ENCODE measurements at places on chromosomes 5 and 9.

GRCh38 chr5:133782736-133783135 lies 170.4 kb upstream of the FSTL4 start:
- DNase-seq, result no peak

- no peak for DNase-seq
Observed at GRCh38 chr5:125257057-125257972, 510.9 kb upstream of the ZNF608 start.

- DNase-seq, result no peak
Observed at GRCh38 chr5:5405441-5405840, 17.0 kb upstream of the ICE1 start.

DNA sequence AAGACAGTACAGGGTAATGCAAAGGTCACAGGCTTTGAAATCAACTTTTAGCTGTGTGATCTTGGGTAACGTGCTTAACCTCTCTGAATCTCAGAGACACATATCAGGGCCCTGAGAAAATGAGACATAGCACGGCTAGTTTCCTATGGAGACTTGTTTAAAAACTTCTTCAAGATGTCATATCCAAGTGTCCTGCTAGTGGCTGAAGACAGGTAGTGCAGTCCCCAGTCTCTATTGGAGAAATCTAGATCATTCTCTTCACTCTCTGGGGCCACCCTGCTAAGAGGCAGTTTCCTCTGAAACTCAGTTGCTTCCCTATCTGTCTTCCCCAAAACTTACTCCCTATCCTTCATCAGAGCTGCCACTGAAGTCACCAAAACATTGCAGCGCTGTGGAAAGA lies 30.3 kb upstream of the GRXCR2 start:
- no peak for DNase-seq

DNA sequence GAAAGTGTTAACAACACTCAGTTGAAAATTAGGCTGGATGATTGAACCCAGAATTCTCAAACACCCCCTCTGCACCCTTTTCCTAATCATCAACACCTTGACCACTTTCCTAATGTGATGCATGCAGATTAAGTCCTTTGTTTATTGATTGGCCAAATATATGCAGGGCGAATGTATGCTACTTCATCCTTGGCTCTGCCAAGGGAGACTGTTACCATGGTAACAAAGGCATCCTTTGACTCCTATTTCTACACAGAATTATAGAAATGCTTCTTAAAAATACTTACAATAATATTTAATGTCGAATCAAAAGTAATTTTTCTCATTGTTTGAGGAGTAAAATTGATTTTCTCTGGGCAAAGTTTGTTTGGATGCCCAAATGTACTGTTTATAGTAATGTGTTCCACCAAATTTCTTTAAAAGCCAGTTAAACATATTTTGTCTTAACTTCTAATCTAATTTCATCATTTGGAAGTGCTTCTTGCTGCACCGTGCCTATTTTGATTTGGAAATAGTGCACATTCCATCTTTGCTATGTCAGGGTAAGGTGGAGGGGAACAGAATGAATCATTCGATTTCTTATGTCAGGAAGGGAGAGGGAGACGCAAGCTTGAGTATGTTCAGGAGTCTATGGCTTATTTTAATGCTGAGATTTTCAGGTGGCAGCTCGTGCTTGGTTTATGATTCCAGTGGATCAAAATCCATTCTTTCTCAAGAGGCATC lies 1384.3 kb upstream of the WWC1 start:
- DNase-seq, result no peak

- DNase-seq, result peak; percentile 12
Observed at GRCh38 chr9:87494970-87495471, 2.6 kb upstream of the DAPK1 start.

- DNase-seq, result no peak
Observed at GRCh38 chr5:87048156-87048555, 219.5 kb upstream of the RASA1 start.

- DNase-seq, result no peak
Observed at GRCh38 chr5:180647941-180648500, 1.4 kb downstream of the FLT4 start.

DNA sequence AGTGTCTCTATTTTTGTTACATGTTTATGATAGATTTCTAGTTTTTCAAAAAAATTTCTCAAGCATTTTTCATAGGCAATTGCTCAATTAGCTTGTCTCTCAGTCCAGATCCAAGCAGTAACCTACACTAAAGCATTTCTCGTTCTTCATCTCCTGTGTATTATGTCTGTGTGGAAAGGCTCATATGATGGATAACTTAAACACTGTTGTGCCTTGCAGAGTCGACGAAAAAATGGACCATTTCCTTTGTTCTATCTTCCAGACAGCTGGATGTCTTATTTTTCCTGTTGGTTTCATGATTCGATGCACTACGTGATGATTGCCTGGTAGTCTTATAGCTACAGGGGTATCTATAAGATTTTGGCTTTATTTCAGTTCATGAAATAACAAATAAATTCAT lies 347.8 kb downstream of the TRPM3 start:
- no peak for DNase-seq

DNA sequence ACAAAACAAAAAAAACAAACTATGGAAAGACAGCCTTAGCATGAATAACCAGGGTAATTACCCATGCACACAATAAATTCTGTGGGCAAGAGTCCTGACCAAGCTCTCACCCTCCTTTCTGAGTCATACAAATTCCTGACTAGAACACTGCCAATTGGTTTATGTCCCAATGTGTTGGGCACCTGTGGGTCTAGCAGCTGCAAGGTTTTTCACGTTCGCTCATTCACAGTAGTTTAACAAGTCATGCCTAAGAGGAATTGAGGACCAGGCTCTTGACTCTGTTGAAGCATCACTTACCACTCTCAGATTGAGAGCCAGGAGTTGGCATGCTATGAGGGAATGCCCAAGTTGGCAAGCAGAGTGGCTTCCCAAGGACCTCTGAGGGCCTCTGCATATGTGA lies 205.5 kb upstream of the SLC24A2 start:
- peak; percentile 43 for DNase-seq

GRCh38 chr5:143472576-143472975 lies 69.1 kb upstream of the NR3C1 start:
- no peak for DNase-seq

GRCh38 chr5:38426490-38426889 lies 130.0 kb downstream of the LIFR start:
- no peak for DNase-seq

DNA sequence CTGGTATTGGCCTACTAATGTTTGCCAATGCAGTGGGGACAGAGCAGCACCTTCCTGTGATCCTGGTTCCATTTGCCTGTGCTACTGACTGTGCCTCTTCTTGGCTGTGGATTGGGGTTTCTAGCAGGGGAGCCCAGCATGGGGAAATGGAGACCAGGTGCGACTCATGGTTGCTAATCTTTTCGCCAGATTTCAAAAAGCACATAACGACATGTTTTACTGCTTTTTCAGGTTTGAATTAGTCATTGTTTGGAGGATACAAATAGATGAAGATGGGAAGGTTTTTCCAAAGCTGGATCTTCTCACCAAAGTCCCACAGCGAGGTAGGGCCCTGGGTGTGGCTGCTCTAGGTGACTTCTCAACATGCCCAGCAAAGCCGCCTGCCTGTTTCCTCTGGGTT lies 57.6 kb downstream of the IPPK start:
- DNase-seq, result no peak

- DNase-seq, result no peak
Observed at GRCh38 chr5:128681764-128682592, 143.9 kb upstream of the FBN2 start.

GRCh38 chr5:86824637-86825036 lies 206.9 kb downstream of the COX7C start:
- DNase-seq, result no peak

GRCh38 chr9:98485706-98486105 lies 223.0 kb downstream of the GABBR2 start:
- no peak for DNase-seq

DNA sequence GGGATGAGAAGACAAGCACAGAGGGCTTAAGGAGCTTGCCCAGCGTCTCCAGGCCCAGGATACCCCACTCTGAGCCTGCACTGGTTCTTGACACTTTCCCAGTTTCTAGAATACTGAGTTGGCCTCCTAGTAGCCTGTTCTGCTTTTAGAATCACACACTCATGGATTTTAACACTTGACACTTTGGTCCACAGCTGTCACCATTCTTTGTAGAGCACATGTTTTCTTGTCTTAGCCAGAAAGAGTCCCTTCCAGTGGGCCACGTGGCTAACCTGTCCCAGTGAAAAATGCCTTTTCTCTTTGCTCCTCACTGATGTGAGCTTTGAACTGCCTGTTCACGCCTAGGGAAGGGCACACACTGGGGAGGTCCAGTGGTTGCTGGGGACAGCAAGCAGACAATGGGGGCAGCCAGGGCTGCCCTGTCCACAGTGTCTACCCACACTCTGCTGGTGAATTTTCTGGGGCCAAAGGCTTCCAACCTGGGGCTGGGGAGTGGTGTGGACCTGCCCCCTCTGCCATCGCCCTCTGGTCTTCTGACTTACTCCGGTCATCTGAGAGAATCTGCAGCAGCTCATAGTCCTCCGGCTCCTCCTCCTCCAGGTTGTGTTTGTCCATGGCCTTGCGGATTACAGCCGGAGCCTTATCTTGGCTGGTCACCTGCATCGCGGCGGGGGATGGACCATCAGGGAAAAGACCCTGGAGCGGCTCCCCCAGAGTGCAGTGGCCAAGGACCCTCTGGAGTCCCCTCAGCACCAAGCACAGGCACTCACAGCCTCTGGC lies 21.1 kb downstream of the RALGDS start:
- no peak for DNase-seq

- DNase-seq, result no peak
Observed at GRCh38 chr9:95512709-95513095, 4.1 kb downstream of the PTCH1 start.

DNA sequence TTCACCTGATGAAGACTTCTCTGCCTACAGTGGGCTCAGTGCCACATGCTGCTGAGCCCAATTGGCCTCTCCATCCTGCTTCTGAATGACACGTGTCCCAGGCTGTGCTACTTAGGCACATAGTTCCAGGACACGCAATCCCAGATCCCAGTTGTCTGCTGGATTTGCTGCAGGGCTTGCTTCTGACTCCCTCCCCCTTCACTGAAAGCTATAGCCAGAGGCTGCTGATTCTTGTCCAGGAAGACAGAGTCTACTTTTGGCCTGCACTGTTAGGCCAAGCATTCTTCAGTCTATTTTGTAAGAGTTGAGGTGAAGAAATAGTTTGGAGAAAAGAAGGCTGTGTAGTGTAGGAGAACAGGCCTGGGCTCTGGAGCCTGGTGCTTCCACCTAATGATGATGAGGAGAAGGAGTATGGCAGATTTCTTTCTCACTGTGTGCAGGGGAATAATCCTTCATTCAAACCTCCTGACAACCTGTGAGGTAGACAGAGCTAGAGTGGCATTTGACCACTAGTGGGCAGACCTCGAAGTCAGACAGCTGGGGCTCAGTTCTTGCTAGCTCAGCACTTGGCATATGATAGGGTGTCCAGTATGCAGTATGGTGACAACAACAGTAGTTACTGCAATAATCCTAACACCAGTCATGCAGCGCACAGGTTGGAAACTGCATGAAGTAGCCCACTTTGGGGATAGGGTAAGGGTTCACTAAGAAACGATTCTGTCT lies 19.5 kb upstream of the ASPN start:
- DNase-seq, result no peak

GRCh38 chr5:102974177-102974576 lies 145.8 kb downstream of the GIN1 start:
- DNase-seq, result no peak

DNA sequence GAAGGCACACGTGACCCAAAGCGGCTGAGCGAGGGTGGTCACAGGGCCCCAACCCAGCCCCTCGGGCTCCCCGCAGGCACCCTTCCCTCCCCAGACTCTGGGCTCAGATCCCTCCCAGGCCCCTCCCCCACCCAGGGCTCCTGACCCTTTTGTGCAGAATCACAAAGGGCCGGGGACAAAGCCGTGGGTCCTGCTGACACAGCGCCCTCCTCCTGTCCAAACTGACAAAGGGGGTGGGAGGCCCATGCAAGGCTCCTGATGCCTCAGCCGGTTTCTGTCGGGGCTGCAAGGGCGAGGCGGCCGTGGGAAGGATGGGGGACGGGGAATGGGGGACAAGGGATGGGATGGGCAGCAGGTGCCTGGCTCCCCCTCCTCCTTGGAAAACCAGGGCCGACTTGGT lies 43.5 kb upstream of the UBAC1 start:
- no peak for DNase-seq

DNA sequence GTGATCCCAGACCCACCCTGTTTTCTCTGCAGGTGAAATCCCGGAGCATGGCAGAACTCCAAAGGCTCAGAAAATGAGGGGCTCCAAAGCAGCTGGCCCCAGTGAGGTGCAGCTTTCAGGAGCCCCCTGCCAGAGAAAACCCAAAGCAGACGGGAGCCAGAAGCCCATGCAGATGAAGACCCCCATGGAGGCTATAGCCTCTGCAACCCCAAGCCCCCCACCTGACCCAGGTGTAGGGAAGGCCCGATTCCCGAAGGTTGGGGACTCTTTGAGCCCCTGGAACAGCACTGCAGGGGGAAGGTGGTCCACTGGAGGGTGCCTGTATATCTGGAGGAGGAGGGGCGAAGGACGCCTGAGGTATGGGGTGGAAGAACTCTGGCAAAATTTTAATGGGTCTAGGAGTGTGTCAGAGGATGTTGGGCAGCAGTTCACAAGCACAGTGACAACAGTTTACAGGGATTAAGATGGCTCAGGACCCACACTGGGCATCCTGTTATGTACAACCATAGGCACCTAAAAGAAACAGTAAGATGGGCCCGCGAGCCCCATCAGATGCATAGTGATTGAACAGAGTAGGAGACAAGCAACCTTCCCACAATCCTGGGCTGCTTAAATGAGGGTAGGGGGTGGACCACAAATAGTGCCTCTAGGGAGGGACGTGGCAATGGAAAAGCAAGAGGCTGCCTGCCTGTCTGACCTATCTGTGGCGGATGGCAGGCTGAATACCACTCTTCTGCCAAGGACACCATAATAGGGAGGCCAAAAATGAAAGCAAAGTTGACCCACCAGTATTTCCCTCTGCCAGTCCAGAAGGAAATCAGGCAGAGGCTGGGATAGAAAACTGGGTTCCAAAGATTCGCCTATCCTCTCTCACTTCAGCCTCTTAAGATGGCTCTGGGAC lies 16.4 kb upstream of the ANXA6 start:
- no peak for DNase-seq

DNA sequence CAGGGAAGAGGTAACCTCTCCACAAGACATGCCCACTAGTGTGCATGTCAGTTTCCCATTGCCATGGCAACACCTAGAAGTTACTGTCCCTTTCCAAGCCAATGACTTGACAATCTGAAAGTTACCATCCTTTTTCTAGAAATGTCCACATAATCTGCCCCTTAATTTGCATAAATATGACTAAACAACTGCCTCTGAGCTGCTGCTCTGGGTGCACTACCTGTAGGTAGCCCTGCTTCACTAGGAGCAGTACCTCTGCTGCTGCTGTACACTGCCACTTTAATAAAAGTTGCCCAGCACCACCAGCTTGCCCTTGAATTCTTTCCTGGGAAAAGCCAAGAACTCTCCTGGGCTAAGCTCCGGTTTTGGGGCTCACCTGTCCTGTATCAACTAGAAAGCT lies 392.4 kb downstream of the NTRK2 start:
- DNase-seq, result no peak

DNA sequence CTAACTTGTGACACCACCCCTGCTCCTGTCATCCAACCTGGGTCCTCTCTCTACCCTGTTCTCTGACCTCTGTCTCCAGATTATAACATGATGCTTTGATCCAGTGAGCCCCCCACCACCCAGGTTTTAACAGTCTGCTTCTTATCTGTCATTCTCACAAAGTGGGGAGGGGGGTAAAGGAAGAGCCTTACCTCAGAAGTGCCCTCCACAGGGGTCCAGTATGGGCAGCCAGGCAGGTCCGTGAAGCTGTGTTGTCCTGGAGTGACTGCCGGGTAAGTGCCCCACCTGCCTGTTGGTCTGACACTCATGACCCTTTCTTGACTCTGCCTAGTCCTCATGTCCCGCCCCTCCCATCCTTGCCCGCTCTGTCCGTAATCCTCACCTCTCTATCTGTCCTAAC lies 3.4 kb downstream of the IL11RA start:
- DNase-seq, result no peak
